Stimulated activated CD4-positive, alpha-beta T cell treated with anti-CD3 and anti-CD28 coated beads, Interleukin-15, amount 100 ng/mL, for 1 hour (primary cell): ENCODE measurements at places on chromosomes 2 and 18.

- DNase-seq = no peak
Observed at GRCh38 chr2:208228476-208228875, 26.4 kb downstream of the IDH1 start.

DNA sequence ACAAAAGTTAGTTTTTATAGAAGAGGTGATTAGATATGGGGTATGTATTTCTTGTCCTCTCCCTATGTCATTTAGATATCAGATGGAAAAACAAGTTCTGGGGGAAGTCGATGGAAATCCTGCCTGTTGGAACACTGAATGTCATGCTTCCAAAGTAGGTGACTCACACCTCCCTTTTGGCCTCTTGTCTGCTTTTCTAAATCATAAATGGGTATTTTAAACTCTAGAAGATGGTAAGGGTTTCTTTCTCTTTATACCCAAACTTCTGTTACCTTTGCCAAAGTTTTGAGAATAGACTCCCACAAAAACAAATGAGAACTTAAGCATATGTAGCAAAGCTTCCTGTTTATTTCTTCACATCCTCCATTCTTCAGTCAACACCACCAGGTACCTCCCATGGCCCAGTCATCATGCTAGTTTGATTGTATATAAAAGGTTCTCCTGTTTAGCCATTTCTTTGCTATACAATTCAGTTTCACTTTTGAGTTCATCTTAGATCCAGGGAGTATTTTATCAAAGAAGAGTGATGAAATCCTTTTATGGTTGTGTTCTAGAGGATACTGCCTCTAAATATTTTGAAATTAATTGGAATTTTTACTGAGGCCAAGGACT lies 63.9 kb downstream of the PRKRA start:
- no peak for DNase-seq

DNA sequence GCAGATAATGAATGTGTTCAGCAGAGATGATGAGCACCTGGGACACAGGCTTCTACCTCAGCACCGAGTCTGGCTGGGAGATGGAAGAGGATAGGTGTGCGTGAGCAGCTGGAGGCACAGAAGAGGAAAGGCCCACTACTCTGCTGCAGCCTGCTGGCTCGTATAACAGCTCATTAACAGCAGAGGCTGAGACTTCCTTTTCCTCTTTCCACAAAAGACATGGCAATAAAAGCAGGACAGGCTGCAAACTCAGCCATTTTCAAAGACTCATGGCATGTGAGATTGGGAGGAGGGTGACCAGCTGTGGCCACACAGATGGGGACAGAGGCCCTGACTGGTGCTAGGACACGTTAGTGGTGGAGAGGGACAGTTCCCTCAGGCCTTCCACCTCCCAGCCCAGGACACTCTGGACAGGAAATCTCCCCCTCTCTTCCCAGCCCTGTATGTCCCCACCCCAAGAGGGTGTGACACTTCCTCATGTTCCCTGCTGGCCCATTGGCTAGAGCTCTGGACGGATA lies 60.3 kb downstream of the CACNB4 start:
- no peak for DNase-seq

GRCh38 chr2:140288726-140289125 lies 1508.5 kb upstream of the NXPH2 start:
- DNase-seq = no peak

GRCh38 chr2:230268606-230269243 lies 43.2 kb downstream of the SP140 start:
- no peak for DNase-seq

- DNase-seq = no peak
Observed at GRCh38 chr2:199988151-199988550, 32.8 kb downstream of the MAIP1 start.

DNA sequence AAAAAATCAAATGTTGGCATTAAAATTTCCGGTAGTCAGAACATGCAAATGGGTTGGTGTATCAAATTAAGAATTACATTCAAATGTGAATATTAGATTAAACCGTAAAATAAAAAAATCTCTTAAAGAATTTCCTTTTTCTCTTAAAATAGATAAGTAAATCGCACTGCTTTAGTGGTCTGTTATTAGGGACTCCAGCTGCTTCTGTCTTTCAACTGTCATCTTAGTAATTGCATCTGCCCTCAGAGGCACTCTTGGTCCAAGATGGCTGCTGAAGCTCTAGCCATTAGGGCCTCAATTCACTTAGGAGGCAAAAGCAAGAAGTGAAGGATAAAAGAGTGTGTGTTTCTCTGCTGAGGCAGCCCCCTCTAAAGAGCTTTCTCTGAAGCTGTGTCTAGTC lies 132.4 kb downstream of the MGAT5 start:
- no peak for DNase-seq

GRCh38 chr2:42049221-42050009 lies 1.6 kb downstream of the PKDCC start:
- no peak for DNase-seq

DNA sequence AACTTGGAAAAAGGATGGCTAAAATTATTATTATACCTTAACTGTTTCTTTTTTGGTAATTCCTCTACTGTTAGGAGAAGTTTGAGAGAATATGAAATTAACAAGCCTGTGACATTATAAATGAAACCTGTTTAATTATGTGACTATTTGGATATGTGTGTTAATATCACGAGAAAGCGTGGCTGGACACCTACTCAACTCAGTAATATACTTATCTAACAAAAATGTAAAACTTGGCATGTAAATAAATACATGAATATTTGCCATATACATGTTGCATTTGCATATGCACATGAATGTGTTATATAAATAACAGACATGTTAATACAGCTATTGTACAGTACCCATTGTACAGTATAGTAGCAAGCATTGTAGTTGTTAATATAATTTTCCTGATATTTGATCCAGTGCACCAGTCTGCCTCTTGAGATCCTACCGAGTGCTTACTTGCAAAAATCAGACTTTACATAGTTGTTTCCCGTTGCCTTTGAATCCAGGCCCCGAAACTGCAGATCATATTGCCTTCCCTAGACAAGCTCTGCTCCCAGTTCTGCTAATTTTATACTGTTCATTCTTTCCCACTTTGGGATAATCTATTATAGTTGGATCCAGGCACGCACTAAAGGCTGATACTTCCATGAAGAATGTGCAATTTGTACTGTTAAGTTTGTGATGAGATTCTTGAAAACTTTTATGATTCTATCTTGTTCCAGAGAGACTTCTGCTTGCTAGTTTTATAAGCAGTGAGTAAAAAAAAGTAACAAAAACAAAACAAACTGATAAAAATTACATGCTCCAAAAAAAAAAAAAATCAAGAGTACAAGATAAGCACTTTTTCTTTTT lies 395.6 kb downstream of the ARHGAP15 start:
- no peak for DNase-seq

DNA sequence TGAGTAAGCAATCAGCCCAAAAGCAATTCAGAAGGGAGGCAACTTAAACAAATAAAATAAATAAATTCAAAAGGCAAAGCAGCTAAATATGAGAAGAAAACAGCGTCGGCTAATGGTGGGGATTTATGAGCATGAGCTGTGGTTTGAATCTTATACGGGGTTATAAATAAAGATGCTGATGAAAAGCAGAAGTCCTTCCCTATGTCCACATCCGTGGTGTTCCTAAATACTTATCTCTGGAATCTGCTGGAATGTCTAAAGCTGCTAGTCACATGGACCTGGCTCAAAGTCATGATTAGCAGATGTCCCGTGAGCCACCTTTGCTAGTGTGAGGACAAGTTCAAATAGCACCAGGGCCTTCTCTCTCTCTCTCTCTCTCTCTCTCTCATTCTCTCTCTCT lies 33.8 kb downstream of the SMIM21 start:
- no peak for DNase-seq

GRCh38 chr2:102520009-102520408 lies 47.0 kb downstream of the SLC9A4 start:
- DNase-seq = no peak

DNA sequence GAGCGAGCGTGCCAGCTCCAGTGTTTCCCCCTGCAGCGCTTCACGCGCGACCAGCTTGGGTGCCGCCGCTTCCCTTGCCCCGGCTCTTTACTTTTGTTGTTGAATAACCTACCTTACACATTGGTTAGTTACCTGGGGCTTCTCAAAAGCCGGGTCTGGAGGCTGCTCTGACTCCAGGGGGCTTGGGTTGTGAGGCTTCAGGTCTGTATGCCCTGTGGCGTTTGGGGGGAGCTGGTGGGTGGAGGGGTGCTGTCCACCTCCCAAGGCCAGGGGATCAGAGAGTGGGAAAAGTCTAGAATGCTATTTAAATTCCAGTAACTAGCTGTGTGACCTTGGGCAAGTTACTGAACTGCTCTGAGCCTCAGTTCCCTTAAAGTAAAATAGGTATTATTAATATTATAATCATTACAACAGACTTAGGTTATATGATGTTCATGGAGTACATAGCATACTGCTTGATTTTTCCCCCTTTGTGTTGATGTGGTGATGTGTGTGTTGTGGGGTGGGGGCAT lies 770 bp downstream of the LYPD6B start:
- no peak for DNase-seq

GRCh38 chr2:112920923-112921532 lies 10.1 kb downstream of the IL37 start:
- no peak for DNase-seq

DNA sequence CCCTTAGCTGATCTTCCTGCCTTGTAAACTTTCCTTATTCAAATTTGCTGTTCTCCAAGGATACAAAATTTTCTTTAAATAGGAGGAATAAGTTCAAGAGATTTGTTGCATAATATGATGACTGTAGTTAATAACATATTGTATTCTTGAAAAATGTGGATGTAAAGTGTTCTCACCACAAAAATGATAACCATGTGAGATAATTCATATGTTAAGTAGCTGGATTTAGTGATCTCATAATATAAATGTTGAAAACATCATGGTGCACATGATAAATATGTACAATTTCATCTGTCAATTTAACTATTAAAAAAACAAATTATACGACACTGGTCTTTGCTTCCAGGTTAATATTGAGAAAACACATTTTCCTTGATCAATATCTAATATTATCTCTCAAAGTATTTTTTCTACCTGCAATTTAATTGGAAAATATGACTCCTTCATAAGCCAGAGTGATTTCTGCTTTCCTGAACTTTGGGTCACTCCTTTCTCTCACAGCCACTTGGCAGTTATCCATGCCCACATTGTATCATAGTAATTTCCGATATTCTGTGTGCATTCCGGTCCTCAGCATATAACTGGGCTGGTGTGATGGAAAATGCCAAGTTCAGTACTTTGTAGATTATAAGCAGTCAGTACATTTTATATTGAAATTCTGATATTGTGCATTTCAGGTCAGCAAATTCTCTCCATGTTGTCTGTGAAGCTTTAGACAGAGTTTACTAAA lies 152.6 kb downstream of the GULP1 start:
- DNase-seq = no peak

DNA sequence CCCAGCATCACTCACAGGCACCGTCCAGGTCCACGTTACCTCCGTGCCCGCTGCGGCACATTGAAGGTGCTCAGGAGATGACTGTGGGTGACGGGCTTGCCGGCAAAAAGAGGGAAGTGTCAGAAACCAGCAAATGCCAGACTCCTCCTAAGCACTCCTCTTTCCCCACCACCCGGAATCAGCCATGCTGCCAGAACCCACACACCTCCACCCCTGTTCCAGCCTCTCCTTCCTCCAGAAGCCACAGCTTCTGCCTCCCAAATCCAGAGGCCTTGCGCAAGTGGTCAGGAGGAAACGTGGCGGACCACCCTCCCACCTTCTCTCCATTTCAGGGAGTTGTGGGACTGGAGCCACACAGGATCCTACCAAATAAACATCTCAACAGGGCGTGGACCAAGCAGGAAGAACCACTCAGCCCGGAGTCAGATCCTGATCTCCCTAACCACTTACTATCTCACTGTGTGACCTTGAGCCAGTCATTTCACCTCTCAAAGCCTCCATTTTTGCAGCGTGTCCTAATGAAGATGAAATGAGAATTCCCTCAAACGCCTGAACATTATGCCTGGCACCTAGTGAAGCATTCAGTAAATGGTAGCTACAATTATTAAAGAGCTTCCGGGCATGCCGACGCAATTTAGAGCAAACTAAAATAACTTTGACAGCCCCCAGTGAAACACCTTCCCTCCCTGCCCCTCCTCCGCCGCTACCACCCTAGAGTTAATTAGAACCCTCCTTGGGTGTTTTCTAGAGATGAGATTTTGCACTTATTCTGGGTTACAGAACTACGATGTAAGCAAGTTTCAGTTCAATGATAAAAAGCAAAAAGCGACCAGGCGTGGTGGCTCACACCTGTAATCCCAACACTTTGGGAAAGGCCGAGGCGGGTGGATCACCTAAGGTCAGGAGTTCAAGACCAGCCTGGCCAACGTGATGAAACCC lies 32.9 kb downstream of the SMAD7 start:
- DNase-seq = no peak

GRCh38 chr18:7303316-7304060 lies 72.6 kb downstream of the LRRC30 start:
- no peak for DNase-seq

DNA sequence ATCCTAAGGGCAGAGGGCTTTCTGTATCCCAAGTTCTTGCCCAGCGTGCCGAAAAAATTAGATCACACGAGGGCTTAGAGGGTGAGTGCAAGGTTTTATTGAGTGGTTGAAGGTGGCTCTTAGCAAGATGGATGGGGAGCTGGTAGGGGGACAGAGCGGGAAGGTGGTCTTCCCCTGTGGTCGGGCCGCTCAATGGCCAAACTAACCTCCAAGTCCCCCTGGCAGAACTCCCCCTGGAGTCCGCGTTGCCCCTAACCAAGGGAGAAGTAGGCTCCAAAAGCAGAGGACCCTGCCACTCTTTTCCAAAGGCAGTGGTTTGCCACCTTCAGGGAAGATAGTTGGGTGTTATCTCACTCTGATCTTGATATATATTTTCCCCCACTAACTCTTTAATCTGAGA lies 63.4 kb downstream of the LYPD1 start:
- DNase-seq = no peak
